Cerebellum (tissue), 4 donors: ENCODE measurements at places on chromosomes 3 and 15.

GRCh38 chr3:177420651-177421480, 223.6 kb upstream of the TBL1XR1 start:
- DNase-seq = no peak

GRCh38 chr3:163664466-163664865, 1413.8 kb downstream of the SI start:
- no peak for DNase-seq

- DNase-seq = no peak
Observed at GRCh38 chr3:123883701-123884202, 380 bp downstream of the MYLK start.

- no peak for DNase-seq
Observed at GRCh38 chr3:190516416-190516815, 2.5 kb downstream of the IL1RAP start.

GRCh38 chr3:126018545-126018944, 49.6 kb downstream of the ROPN1B start:
- DNase-seq = no peak
